ENCODE measurements at places on chromosomes 7 and 10.

- DNase-seq = no peak
Observed at GRCh38 chr7:1425292-1426136, 33.8 kb downstream of the MICALL2 start.

DNA sequence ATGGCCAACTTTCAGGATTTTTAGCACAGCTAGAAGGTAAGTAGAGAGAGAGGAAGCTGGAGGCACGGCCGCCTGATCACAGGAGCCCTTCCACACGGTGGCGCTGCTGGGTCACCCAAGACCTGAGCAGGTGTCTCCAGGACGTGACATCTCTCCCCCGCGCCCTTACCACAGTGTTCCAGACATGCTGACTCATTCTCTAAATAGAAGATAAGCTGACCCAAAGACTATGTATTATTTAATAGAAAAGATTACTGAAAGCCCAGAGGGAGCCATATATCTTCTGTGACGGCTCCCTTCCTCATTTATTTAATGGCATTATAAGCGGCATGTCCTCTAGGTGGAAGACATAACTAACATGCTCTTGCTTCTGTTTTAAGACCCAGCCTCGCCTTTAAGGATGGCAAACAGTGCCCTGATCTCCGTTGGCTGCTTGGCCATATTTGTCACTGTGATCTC, 26.0 kb upstream of the MALSU1 start:
- peak; percentile 78 for DNase-seq

DNA sequence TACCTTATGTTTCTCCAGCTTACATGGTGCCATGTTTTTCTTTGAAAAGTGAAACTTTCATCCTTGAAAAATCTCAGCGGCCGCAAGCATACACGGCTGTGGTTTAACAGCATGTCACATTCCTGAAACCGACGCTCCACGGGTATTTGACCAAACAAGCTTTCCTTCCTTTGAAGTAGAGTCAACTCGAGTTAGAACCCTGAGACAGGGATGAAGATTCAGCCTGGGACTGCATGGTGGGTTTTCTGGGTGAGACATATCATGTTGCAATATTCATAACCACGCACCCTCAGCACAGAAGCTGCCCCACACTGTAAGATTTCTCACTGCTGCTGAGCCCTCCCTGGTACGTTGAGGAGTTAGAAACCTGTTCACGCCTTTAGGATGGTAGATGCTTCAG, 8.1 kb downstream of the CYP26A1 start:
- peak; percentile 46 for DNase-seq

DNA sequence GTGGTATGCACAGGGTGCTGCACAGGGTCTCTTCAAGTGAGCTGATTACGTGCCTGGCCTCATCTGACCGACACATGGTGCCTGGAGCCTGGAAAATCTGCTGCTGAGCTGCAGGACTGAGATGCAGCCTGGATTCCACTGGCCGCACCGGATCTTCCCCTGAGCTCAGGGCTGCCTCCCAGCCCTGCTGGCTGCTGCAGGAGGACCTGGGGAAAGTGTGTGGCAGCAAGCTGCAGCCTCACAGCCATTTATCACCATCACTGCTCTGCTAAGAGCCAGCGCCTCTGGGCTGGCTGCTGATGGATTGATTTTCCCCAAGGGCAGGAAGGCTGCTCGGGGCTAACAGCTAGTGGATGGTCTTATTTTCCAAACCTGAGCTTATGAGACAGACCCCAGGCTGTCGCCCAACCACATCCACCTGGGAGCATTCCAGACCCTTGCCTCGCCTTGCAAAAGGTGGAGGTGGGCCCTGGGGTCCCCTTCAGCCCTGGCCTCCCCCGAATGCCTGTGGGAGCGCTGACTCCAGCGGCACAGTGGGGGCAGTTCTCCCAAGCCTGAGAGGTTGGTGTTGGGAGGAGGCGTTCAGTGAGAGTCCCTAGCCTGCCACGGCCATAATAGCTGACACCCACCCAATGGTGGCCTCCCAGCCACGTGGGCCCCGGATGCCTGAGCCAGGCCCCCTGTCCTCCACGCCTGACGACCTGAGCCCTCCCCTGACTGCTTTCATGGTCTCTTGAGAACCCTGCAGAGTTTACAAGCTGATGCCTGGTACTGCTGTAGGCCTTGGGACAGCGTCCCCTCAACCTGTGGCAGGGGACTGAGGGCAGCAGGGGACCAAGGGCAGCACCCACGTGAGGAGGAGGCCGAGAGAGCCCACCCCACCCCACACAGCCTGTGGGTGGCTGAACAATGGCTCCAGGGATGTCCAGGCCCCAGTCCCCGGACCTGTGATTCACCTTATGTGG, 38.2 kb downstream of the STK32C start:
- no peak for DNase-seq

- DNase-seq = no peak
Observed at GRCh38 chr10:55551603-55552002, 750.6 kb upstream of the PCDH15 start.

- no peak for DNase-seq
Observed at GRCh38 chr7:129998446-129998845, 45.7 kb upstream of the UBE2H start.

DNA sequence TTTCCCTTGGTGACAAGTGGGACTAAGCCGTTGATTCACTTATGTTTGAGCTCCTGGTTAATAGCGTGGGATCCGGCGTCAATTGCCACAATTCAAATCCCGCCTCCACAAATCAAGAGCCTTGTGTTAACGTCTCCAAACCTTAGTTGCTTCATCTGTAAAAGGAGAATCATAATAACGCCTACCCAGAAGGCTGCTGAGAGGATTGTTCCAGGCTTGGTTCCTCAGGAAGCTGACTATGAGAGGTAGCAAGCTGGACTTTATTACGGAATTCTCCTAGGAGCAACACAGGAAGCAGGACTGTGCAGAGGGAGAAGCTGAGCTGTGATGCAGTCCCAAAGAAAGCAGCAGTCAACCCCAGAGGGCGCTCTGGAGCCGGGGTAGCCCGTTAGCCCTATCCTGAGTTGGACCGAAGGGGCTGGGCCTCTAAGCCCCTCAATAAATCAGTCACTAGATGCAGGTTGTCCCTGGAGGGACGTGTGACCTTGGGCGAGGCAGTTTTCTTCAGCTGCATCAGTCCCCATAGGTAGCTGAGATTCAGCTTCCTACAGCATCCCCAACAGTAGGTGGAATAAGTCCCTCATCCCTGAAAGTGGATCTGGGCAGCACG, 6.9 kb upstream of the BAG3 start:
- no peak for DNase-seq

- DNase-seq = no peak
Observed at GRCh38 chr7:18471476-18472160, 23.9 kb upstream of the HDAC9 start.

DNA sequence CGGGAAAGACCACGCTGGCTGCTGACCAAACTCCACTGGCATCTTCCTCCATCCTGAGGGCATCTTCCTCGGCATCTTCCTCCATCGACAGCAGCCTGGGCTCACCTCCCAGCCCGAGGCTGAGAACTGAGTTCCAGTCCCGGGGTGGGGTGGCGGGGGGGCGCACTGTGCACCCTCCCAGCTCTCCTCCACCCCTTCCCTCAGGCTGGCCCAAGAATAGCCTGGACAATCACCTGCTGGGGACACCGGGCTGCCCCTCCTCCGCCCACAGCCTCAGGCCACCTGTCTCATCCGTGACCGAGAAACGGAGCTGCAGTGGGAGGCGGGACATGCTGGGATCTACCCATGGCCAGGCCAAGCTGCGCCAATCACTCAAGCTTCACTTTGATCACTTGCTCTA, 37.2 kb downstream of the DIP2C start:
- DNase-seq = no peak

DNA sequence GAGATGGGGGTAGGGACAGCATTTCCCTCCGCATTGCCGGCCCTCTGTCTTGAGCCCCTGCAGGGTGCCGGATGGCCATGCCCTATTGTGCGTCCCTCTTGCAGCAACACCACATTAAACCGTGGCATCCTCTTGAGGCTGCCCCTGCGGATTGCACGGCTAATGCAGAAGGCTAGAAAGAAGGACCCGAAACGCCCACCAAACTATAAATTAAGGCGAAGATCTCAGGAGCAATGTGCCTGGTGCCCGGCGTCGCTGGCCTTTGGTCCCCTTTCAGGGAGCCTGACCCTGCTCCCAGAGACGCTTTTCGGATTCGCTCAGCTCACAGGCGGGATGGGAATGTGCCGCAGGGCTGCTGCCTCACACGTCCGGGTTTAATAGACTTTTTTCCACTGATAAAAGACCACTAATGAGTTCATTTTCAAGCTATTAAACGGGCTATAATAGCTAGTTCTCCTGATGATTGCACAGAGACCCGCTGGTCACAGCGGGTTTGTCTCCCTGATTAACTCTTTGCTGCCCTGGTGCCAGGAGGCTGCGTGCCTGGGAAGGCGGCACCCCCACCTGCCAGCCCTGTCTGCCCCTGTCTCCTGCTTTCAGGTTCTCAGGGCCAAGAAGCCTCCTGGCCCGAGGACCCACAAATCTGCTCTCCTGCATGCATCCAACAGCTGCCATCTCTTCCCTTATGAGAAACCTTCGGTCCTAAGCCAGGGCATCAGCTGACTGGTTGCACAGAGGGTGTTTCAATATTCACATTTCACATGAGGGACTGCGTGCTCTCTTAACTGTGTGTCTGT, 128.3 kb downstream of the ADARB2 start:
- no peak for DNase-seq

GRCh38 chr7:104444017-104444416, 115.6 kb downstream of the LHFPL3 start:
- no peak for DNase-seq

DNA sequence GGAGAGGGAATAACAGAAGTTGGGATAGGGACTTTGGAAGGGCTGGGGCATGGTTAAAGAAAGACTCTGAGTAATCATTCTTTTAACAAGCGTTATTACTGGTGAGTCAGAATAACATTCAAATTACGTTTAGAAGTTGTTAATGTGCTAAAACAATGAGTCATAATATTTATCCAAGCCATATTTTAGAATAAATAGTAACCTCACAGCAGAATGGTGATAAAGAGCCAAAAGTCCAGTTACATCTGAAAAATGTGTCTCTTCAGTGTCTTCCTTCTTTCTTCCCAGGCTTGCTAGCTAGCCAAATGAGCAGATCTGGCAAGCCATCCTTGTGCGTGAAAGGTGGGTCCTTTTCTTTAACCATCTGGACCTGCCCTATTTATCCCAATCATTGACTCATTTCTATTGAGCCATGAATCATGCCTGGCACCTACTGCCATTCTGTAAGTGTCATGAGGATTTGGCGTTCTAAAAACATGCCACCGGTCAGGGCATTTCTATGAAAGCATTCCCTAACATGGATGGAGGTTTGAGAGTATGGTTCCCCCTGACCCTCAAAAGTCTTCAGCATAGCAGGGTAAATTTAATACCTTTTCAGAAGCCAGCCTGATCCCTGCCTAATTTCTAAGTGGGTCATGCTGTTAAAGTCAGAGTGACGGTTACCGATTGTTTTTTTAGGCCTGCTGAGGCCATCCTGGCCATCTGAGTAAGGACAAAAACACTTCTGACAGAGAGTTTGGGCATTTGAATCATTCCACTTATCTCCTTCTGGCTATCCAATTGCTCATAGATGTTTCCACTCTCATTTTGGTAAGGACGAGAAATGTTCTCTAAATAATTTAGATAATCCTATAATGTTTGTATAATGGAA, 26.9 kb downstream of the MYPN start:
- peak; percentile 91 for DNase-seq

GRCh38 chr10:118754556-118755423, at the start of gene CACUL1:
Gene CACUL1, minus strand, starts transcription at chr10:118754970. Its CDS starts 208 bp downstream, at chr10:118754762.
- peak; percentile 100 for DNase-seq

DNA sequence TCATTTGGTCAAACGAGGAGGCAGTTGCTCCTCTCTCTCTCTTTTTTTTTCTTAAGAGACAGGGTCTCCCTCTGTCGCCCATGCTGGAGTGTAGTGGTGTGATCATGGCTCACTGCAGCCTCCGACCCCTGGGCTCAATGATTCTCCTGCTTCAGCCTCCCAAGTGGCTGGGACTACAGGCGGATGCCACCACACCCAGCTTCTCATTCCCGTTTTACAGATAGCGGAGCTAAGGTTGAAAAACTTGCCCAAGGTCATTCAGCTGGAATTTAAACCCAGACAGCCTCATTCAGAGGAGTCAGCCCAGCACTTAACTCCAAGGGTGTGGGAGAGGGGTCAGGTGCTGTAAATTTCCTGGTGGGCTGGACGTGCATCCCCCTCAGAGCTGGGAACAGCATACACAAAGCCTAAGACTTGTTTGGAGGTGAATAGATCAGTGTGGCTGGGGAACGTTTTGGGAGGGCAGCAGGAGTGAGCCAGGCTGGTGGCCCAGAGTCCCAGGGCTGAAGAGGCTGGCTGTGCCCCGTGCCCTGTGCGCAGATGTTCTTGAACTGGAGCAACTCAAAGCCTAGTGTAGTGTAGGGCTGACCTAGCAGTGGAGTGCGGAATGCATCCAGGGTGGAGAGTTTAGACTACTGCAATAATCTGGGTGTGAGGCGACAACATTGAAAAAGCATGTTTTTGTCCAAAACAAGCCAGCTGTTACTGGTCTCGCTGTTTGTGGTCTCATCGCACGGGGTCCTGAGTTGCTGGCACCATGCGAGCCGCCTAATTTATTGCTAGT, 2.3 kb downstream of the HTRA1 start:
- DNase-seq = no peak

- DNase-seq = no peak
Observed at GRCh38 chr10:113479346-113480080, 73.3 kb upstream of the HABP2 start.

- no peak for DNase-seq
Observed at GRCh38 chr10:86992456-86992855, 24.2 kb downstream of the ADIRF start.

DNA sequence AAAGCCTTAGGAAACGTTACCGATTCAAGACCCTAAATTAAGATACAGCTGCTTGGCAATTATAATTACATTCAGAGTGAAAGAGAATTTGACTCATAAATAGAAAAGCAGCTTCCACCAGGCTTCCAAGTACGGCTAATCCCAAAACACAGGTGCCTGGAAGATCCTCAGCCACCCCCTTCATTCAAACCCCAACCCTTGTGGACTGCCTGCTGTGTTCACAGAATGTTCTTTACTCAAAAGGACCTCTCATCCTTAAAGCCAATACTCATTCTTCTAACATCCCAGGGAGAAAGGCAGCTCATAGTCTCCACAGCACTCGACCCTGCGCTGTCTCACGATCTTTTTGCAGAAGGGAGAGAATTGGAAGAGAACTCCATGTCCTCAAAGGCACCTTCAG, 32.9 kb downstream of the RNF32 start:
- DNase-seq = no peak

DNA sequence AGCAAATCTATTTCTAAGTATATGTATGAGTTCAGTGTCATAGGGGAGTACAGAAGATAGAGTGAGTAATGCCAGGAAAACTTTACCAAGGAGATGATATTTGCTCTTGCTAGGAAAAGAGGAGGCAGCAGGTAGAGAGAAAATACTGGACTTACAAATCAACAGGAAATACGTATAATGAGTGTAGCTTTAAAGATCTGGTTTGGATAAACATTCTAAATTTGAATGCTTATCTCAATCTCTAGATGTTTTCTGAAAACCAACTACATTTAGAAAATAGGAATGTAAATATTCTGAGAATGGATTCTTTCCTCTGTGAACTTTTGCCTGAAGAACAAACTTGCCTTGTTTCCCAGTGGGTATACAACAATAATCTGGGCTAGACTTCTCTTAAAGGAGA, 46.9 kb upstream of the GNAI1 start:
- DNase-seq = no peak

All from fibroblast of skin of right quadriceps (primary cell).